ENCODE measurements at places on chromosomes 6 and 20. TPM values are rescaled to one million over a fixed set of nuclear protein-coding genes. Genes with fewer than 3 reads are reported as not detected.

Gene C20orf141
- total RNA-seq, result not detected

Gene FHL5
- total RNA-seq, result 0.92 TPM

Gene KCNG1
- total RNA-seq, result 22.8 TPM

Gene KCNK15
- total RNA-seq, result not detected

Gene NRSN1
- 31.4 TPM for total RNA-seq

Gene SMLR1
- total RNA-seq, result not detected

Gene PI16
- 1.2 TPM for total RNA-seq

Gene LAMA5
- total RNA-seq, result 12.9 TPM

Gene FOXF2
- total RNA-seq, result 2.3 TPM

Gene MDFI
- 21.7 TPM for total RNA-seq

Gene HCK
- 5.1 TPM for total RNA-seq

Gene LCA5
- total RNA-seq, result 20.5 TPM

Gene ASF1A
- total RNA-seq, result 40.1 TPM

Gene CST3
- 422 TPM for total RNA-seq

Gene SLC32A1
- total RNA-seq, result 34.4 TPM

Gene MYLK2
- total RNA-seq, result 1.6 TPM

Gene TFAP2D
- 0.92 TPM for total RNA-seq

Gene CST5
- total RNA-seq, result not detected

Gene SLPI
- not detected for total RNA-seq

Gene EEF1A2
- total RNA-seq, result 313 TPM

Gene ZNF343
- 18.0 TPM for total RNA-seq

Gene KIF6
- 6.7 TPM for total RNA-seq

Gene PLG
- not detected for total RNA-seq

Gene LPA
- 7.6 TPM for total RNA-seq

Gene FBXO5
- 14.5 TPM for total RNA-seq

Gene LHFPL5
- total RNA-seq, result 2.1 TPM

Gene ANKRD60
- not detected for total RNA-seq

Gene PNPLA1
- total RNA-seq, result not detected

Gene IL20RA
- 1.4 TPM for total RNA-seq

Gene MUC22
- not detected for total RNA-seq

Gene WFDC6
- not detected for total RNA-seq

Gene OOEP
- total RNA-seq, result not detected

Gene SLC16A10
- total RNA-seq, result 20.1 TPM

Gene OR12D3
- not detected for total RNA-seq

Gene OR2W1
- not detected for total RNA-seq

Gene EDN1
- total RNA-seq, result 4.6 TPM

Gene VGLL2
- 0.46 TPM for total RNA-seq

Gene ZBTB12
- 19.4 TPM for total RNA-seq

Gene SH3BGRL2
- total RNA-seq, result 44.3 TPM

Gene EPPIN
- not detected for total RNA-seq

Gene VNN1
- total RNA-seq, result not detected

Gene WFDC5
- not detected for total RNA-seq

Gene ZNF133
- total RNA-seq, result 17.5 TPM

Gene TCP11
- total RNA-seq, result 0.23 TPM

Gene TRIM31
- not detected for total RNA-seq

Gene TRAPPC3L
- total RNA-seq, result 0.69 TPM

Gene DST
- total RNA-seq, result 403 TPM

Gene PARD6B
- total RNA-seq, result 21.0 TPM

Gene SLC22A7
- 0.23 TPM for total RNA-seq

Gene C2
- 5.3 TPM for total RNA-seq

Gene NFS1
- total RNA-seq, result 30.0 TPM

Gene NTSR1
- total RNA-seq, result 2.1 TPM

Gene SLC22A2
- total RNA-seq, result 0.46 TPM

Gene SLC17A5
- total RNA-seq, result 28.6 TPM

Gene TAF11
- 32.3 TPM for total RNA-seq

Gene LRRC73
- total RNA-seq, result 5.3 TPM

Gene PHACTR3
- 43.8 TPM for total RNA-seq
